ENCODE measurements at places on chromosomes 5 and 9.

- no peak for DNase-seq
Observed at GRCh38 chr9:18466101-18466500, 7.9 kb upstream of the ADAMTSL1 start.

GRCh38 chr5:68953875-68954617, 139.8 kb upstream of the SLC30A5 start:
- no peak for DNase-seq

- DNase-seq: no peak
Observed at GRCh38 chr9:98520221-98520960, 188.3 kb downstream of the GABBR2 start.

GRCh38 chr9:70951749-70952727, 169.4 kb downstream of the TRPM3 start:
- no peak for DNase-seq

DNA sequence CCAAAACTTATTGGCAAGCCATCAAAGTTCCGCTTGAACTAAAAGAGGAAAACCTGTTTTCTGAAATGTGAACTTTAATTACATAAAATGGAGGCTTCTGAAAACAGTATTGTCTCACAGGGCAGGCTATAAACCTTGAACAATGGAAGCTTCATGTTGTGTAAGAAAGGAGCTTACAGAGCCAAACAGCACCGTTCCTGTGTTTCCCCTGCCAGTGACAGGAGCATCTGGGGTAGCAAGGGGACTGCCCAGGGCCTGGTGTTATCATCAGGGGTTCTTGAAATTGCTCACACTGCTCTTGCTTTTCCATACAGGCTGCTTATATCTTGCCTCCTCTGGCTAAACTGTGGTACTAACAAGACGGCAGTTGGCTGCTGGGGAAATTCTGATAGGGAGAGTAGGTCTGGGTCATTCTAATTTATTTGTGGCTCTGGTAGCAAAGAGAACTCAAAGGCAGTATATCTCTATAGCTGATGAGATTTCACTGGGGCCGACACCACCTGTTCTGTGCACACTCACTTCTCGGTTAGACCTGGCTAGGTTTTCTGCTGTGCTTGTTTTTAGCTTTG, 40.4 kb downstream of the BASP1 start:
- DNase-seq: no peak

DNA sequence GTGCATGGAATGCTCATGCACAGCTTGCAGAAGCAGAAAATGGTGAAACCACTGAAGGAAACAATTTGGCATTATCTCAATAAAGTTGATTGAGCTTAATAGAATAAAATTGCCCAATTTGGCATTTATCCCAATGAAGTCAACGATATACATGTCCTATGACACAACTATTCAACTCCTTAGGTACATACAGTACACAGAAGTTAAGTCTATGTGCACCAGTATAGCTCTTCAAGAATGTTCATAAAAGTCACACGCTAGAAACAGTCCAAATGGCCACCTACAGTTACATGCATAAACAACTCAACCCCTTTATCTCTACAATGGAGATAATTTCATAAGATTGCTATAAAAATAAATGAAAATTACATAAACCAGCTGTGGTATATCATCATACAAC, 184.5 kb downstream of the DENND1A start:
- DNase-seq: no peak

DNA sequence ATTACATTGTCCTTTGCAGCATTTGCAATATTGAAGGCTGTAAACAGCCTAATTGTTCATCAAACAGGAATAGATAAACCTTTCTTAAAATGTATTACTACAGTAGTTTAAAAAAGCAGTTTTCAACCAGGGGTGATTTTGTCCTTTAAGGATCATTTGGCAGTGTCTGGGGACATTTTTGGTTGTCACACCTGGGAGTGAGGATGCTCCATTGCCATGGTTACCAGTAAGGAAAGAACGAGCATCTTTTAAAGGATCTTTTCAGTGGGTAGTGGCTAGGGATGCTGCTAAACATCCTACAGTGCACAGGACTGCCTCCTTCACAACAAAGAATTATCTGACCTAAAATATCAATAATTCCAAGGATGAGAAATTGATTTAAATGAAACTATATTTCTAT, 596.3 kb downstream of the HINT1 start:
- no peak for DNase-seq

- DNase-seq: no peak
Observed at GRCh38 chr9:5920860-5921328, 30.2 kb downstream of the MLANA start.

- no peak for DNase-seq
Observed at GRCh38 chr9:29129763-29130162, 1556.5 kb upstream of the C9orf72 start.

Measured in NCI-H1436 treated with DMSO at 0.1 percent for 48 hours (cell line).